Tibial nerve (tissue), 4 donors: ENCODE measurements at places on chromosomes 13 and 19.

- DNase-seq = no peak
Measured at GRCh38 chr13:113468472-113469201, 15.3 kb upstream of the ADPRHL1 start.

- DNase-seq = no peak
Measured at GRCh38 chr13:98785405-98785804, 32.9 kb upstream of the SLC15A1 start.

- no peak for DNase-seq
Measured at GRCh38 chr13:59495299-59495698, 668.4 kb downstream of the DIAPH3 start.

- DNase-seq = peak; percentile 20
Measured at GRCh38 chr19:41427647-41428480, 690 bp upstream of the B3GNT8 start.

- DNase-seq = no peak
Measured at GRCh38 chr13:26528527-26528926, 29.0 kb upstream of the WASF3 start.

GRCh38 chr19:13981988-13982501 is 24.1 kb downstream of the RFX1 start:
- DNase-seq = no peak
